NCI-H1694 treated with DMSO at 0.1 percent for 48 hours (cell line): ENCODE measurements at places on chromosomes 11 and 22.

GRCh38 chr22:43883719-43884415, 7.9 kb downstream of the PNPLA5 start:
- no peak for DNase-seq

DNA sequence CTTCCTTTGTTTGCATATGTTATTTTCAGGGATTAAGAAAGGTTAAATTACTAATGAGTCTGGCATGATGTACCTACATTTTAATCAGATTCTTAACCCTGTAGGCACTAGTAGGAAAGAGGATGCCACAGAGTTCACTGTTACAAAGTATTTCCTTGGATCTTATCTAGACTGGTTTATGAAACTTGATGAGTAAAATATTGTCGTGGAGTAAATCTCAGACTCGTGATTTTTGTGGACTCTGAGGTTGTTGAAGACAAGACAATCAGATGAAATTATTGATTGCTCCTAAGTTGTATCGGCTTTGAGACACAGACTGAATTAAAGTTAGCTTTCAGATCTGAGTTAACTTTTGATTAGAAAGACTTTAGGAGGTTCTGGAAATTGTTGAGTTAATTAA, 6.0 kb downstream of the KMT2A start:
- no peak for DNase-seq

GRCh38 chr11:3132831-3133260, 32.3 kb downstream of the OSBPL5 start:
- DNase-seq: no peak

DNA sequence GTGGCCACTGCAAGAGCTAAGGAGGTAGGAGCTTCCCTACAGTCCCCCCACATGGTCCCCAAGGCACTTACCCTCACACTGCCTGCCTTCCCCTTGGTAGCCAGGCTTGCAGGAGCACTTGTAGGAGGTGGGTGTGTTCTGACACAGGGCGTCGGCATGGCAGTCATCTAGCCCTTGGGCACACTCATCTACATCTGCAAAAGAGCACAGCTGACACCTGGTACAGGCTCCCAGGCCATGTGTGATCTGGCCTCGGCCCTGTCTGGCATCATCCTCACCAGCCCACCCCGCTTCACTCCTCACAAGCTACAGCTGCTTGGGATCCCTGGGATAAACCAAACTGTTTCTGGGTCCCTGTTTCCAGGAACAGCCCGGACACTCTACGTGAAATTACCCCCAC, 1.8 kb downstream of the SCUBE2 start:
- no peak for DNase-seq

- DNase-seq: no peak
Observed at GRCh38 chr22:31128156-31128555, 5.4 kb downstream of the INPP5J start.

DNA sequence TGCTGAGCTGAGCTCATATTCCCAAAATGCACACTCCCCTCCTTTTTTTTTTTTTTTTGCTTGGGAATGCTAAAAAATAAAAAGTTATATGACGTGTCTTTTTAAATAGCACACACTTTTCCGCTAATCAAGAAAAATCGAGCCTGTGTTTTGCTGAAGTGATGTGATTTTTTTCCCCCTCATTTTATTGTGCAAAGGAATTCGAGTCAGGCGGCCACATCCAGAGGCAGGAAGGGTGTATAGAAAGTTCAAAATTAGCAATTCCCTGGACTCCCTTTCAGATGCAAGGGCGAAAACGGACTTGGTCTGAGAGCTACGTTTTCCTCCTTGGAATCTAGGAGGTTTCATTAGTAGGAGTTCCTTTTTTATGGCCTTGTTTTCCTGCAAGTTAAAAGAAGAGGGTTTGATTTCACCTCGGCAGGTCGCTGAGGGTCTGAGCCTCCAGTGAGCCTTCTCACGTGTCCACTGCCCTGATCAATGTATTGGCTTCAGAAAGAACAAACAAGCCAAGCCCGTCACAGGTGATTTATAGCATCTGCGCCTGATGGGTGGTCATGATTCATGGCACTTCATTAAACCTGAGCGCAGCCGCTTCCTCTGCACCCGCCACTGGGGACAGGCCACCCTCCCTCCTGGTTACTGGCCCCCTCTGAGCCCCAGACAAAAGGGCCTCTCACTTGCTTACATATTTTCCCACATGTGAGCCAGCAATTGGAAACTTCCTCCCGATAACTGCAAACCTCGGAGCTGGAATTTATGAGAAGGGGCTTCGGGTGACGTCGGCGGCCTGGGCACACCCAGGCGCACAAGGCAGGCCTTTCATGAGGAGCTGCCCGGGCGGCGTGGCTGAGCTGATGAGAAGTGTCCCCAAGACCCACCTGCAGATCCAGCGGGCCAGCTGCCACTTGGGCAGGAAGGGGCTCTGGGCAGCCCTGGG, 64.4 kb upstream of the LINC01488 start:
- DNase-seq: no peak

- no peak for DNase-seq
Observed at GRCh38 chr11:132610216-132610615, 922.1 kb downstream of the OPCML start.

- DNase-seq: no peak
Observed at GRCh38 chr22:42156121-42156520, 25.5 kb upstream of the CYP2D6 start.

GRCh38 chr11:105786741-105787140, 176.9 kb downstream of the GRIA4 start:
- DNase-seq: no peak

DNA sequence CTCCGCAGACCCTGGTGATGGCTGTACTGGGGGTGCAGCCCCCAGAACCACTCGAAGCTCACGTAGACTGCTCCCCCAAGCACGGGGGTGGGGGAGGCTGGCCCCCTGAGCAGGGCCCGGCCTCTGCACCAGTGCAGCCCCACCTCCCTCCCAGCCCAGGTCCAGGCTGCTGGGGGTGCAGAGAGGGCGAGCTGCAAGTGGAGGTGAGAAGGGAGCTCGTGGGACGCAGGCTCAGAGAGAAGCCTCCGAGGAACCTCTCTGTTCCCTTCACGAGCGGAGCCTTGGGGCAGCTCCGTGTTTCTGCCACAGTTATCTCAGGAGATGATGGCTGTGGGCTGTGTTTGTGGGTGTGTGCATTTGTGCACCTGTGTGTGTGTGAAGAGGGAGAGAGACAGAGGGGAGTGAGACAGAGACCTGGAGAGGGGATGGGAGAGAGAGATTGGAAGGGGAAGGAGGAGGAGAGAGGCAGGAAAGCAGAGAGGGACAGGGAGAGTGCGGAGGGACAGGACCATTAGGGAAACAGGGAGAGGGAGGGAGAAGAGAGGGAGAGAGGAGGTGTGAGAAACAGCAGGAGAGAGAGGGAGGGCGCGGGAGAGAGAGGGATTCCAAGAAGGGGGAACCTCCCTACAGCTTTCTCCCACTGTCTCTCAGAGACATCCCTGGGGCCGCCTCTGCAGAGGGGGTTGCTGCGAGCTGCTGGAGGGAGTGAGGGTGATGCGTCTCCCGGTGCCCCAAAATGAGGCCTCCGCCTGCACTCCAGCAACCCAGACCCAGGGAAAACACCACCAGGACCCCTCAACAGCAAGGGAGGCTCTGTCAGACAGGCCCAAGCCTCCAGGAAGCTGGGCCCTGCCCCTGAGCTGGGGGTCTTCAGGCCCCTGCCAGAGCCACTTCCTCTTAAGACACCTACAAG, 1488.6 kb downstream of the BRD1 start:
- DNase-seq: no peak

GRCh38 chr11:8360086-8360828, 96.6 kb upstream of the LMO1 start:
- DNase-seq: no peak

- DNase-seq: no peak
Observed at GRCh38 chr22:40463017-40463631, 92.7 kb downstream of the SGSM3 start.

DNA sequence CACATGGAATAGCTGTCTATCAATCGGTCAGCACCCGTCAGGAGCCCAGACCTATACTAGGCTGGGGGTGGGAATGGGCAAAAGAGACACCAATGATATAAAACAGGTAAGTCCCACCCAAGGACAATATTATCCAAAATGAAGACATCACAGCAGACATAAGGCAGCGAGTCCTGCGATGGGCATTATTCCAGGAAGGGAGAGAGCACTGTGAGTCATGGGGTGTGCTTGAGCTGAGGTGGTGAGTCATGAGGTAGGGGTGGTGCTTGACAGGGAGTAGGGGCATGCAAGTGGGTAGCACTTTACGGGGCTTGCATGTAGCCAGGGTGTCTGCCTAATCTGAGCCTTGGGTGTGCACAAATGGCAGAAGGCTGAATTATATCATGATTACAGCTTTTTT, 605.0 kb upstream of the CADM1 start:
- no peak for DNase-seq

DNA sequence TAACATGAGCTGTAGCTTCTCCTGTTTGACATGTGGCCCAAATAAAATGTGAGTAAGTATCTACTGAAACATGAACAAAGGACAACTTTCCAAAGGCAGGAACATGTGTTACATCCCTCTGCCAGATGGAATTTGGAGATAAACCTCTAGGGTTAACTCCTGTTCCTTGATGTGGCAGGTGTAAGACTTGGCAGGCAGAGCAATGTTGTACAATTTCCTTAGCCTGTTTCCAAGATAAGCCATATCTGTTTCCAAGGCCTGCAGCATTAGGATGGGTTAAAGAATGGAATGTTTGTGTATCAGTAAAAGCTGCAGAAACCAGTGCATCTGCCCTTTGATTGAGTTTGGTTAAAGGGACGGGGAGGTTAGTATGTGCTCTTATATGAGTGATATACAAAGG, 8.8 kb upstream of the DNAJB13 start:
- no peak for DNase-seq

DNA sequence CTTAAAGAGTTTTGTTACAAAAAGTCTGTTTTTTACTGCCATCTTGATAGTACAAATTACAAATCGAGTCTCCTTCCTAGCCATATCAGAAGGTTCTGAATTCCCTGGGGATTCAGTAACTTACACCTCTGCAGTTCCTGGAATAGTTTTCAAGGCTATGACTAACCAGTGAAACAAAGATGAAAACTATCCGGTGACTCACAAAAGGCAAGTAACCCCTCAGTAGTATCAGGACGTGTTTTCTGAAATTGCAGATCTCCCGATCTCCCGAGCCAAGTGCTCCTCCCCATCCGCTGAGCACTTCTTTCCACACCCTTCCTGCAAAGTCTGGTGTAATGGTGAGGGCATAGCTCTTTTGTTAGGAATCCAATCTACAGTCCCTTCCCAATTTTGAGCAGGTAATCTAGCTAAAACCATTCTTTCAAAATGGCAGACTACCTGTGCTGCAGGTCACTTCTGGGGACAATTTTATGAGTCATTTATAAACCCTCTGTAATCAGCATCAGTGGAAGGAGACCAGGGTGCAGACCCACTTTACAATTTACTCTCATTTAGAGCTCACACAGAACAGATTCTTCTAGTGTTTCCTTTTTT, 7.7 kb downstream of the E2F8 start:
- no peak for DNase-seq

DNA sequence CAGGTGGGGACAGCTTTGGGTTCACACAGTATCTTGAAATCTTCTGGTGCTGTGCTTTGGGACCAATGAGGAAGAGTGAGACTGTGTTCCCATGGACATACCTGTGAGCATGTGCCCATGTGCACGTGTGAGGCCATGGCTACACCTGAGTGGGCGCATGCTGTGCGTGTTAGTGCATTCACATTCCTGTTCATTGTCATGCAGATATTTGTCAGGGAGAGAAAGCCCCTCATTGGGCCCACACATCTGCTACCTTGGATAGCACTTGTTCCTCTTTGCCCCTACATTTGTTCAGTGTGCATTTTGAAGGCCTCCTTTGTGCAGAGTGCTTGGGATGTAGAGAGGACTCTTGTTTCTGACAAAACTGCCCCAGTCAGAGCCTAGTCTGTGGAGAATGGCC, 154.3 kb upstream of the E2F8 start:
- no peak for DNase-seq

DNA sequence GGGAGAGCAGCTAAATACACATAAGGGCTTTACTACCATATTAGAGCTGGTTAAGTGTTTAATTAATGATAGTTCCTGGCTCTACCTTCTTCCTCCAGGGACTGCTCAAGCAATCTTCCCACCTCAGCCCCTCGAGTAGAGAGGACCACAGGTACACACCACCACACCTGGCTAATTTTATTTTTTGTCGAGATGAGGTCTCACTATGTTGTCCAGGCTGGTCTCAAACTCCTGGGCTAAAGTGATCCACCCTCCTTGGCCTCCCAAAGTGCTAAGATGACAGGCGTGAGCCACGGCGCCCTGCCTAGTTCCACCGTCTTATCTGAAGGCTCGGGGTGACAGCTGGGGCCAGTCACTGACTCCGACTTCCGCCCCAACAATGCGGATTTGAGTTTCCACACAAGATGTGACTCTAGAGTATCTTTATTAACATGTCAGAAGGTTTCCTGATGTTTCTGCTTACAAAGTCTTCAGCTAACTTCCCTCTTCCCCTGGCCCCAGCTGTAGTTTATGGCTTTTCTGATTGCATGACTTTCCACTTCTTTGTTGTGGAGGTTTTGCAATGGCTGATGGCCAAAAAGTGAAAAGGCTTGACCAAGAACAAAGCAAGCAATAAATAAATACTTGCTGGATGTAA, 16.8 kb downstream of the TPST2 start:
- no peak for DNase-seq

DNA sequence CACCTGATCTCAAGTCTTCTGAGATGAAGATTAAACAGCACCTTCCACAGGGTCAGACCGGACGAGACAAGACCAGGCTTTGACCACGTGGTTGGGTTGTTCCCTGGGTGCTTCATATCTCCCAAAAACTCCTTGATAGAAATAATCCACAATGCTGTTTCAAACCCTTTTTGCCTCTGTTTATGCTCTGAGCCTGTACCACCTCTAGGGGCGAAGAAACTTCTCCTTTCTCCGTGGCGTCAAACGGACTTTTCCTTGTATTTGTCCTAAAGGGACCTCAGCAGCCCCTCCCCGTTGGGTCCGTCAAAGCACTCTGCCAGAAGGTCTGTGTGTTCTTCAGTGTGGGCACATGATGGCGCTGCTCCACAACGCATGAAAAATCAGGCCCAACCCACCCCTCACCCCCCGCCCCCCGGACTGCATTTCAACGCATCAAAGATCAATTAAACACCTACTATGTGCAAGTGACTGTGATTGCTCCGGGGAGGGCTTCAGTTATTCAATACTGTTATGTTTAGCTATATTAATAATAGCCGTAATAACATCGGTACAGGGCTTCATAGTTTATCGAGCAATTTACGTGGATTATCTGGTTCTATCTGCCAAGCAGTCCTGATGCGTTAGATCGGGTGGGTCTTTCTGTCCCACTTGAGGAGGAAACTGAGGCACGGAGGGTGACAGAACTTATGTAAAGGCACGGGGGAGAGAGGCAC, 17.3 kb upstream of the EIF3D start:
- DNase-seq: peak; percentile 12
